AG08395 (cell line): ENCODE measurements at places on chromosomes 1 and 21.

DNA sequence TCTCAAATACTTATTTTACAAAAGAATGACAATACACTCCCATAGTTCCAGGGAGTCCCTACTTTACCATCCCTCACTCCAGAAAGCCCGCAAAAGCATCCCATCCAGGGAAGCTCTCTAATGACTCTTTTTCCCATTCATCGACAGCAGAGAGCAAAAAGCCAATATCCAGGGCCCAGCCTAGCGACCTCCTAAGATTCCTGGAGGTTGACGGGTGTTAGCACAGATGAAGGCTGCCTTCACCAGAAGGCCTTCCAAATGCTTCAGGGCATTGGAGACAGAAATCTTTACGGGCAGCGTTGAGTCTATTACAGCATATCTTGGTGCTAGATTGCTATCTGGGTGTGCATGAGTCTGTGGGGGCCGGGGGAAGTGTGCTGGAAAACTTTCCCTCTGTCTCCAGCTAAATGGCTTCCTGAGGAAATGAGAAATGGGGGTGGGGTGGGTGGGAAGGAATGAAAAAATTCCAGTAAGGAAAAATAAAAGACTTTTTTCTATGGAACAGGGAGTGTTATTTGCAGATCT, 136.6 kb downstream of the PROX1 start:
- no peak for DNase-seq

GRCh38 chr1:204074274-204075138, 1.6 kb downstream of the SOX13 start:
- peak; percentile 55 for DNase-seq

- no peak for DNase-seq
Measured at GRCh38 chr1:157056269-157056668, 10.7 kb upstream of the ARHGEF11 start.

DNA sequence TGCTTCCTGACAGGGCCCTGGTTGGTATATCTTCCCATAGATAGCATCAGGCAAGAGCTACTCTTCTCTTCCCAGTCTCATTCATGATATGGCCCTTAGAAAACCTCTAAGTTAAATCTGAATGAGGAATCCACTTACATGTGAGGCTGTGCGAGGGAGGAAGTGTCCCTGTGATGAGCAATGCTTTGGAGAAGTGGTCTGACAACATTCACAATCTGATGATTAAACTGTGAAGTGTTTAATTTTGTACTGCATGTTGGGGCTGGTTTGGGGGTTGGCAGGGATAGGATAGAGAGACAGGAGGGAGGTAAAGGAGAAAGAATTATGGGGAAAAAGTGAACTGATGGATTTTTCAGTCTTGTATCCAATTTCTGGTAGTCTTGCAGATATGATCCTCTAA, 421.2 kb upstream of the DAB1 start:
- DNase-seq = peak; percentile 39

DNA sequence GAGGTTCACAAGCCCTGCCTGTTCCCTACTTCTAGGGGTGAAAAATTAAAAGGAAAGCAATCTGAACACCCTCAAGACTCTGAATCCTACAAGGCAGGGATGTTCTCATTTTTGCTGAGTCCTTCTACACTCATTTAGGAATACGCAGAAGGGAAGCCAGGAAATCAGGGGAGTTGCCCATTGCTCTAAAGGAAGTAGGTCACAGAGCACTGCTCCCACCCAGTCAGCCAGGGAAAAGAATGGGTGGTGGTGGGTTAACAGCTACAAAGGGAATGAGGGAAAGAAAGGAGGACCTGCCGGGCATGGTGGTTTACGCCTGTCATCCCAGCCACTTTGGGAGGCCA, 2.4 kb upstream of the CTTNBP2NL start:
- DNase-seq = no peak

DNA sequence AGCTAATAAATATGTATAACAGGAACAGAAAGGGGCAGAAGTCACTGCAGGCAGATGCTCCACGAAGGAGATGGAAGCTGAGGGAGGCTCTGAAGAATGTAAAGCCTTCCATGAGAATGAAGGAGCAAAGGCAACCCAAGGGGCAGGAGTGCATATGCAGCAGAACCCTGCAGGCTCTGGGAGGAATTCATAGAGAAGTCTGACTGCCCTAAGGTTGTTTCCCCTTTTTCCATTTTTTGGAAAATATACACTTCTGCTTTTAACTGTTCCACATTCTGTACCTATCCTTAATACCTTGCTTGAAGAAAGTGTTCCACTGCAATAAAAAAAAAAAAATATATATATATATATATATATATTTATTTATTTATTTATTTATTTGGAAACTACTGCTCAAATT, 69.6 kb downstream of the CD34 start:
- no peak for DNase-seq

DNA sequence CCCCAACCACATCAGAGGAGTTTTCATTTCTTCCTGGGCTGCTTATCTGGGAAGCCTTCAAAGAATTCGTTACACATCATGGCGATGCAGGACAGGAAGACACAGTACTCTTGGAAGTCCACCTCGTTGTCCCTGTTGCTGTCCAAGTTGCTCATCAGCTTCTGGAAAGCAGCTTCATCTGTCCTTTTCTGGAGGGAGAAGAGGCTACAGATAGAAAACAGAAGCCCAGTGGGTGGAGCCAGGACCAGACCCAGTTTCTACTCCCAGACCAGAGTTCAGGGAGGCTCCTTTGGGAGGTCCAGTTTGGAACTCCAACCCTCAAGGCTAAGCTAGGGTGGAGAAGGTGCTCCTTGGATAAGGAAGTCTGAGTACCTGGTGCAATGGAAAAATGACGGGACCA, 1.9 kb downstream of the S100A4 start:
- no peak for DNase-seq

DNA sequence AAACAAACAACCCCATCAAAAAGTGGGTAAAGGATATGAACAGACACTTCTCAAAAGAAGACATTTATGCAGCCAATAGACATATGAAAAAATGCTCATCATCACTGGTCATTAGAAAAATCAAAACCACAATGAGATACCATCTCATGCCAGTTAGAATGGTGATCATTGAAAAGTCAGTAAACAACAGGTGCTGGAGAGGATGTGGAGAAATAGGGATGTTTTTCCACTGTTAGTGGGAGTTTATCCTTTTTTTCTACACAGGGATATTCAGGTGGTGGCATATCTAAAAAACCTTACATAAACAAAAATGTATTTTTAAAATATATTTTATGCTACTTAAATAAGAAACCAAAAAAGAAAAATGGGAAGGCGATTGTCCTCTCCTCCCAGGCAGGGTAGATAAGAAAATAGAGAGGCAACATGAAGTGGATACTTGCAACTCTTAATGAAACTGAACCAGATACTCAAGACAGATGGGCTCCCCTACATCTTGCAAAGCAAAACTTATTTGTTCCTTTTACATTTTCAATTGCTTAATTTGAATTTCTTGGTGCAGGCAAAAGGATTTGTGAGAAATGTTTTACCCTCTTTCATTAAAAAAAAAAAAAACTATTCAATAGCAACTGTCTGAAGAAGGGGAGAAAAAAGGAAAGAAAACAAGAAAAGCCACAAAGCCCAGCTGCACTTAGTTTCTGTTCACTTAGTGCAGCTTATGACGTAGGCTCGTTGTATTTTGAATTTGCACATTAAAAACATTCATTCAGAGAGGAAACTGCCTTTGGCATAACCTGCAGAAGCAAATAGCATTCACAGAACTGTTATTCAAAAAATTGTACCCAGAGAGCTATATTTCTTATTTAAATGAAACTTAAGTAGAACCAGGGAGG, 36.9 kb upstream of the RGS1 start:
- peak; percentile 21 for DNase-seq

DNA sequence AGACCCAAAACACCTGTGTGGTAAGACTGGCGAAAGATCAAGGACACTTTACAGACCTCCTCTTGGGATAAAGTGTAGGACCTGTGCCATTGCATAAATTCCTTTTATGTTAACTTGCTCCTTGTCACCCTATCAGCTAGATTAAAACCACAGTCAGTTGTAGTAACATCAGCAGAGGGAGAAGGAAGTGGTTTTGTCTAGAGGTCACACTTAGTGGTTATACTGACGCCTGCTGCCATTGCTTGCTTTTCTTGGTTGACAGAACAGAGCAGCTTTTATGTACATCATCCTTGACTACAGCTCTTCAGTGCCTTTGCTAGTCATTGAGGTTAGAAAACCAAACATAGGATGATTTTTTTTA, 101.4 kb downstream of the PBX1 start:
- no peak for DNase-seq

DNA sequence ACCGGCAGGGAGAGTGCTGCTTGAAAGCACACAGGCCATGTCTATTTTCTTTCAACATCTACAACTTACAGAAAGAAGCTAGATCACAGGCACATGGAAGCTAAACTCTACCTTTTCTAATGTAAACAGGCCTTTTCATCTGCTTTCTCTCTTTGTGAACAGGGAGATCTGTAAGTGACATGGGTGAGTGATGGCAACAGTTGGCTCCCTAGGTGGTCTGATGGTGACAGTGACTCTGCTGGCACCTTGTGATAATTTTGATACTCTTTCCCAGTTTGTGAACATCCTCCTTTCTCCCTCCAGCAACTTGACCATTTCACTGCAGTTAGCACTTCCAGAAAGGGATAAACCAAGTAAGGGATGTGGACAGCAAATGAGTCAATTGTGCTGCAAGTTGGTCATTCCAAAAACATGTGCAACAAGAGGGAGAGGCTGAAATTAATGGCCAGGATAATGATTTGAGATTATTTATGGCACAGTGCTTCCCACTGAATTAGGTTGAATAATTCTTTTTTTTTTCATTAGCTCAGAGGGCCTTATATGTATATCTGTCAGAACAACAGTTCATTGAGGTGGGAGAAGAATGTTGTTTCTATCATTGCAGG, 89.5 kb downstream of the XCL2 start:
- DNase-seq = peak; percentile 74

DNA sequence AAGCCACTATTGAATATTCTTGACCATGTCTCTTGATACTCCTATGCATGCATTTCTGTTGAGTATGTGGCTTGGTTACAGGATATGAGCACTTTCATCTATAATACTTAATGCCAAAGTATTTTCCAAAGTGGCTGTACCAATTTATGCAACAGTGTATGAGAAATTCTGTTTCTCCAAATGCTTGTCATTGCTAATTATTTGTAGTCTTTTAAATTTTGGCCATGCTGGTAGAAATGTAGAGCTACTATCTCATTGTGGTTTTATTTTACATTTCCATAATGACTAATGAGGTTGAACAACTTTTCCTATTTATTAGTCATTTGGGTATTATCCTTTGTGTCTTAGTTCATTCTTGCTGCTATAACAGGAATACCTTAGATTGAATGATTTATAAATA, 71.4 kb upstream of the TSPAN2 start:
- no peak for DNase-seq

GRCh38 chr1:175863299-175864050, 120.1 kb upstream of the TNR start:
- no peak for DNase-seq

- DNase-seq = no peak
Measured at GRCh38 chr1:3533067-3534048, 78.0 kb downstream of the MEGF6 start.

GRCh38 chr1:41804176-41804575, 114.5 kb downstream of the HIVEP3 start:
- no peak for DNase-seq

- DNase-seq = no peak
Measured at GRCh38 chr1:206929524-206929923, 7.8 kb upstream of the FCMR start.

- DNase-seq = peak; percentile 66
Measured at GRCh38 chr1:245856944-245857531, 650.0 kb downstream of the SMYD3 start.

- no peak for DNase-seq
Measured at GRCh38 chr21:17688912-17689874, 76.5 kb upstream of the BTG3 start.

DNA sequence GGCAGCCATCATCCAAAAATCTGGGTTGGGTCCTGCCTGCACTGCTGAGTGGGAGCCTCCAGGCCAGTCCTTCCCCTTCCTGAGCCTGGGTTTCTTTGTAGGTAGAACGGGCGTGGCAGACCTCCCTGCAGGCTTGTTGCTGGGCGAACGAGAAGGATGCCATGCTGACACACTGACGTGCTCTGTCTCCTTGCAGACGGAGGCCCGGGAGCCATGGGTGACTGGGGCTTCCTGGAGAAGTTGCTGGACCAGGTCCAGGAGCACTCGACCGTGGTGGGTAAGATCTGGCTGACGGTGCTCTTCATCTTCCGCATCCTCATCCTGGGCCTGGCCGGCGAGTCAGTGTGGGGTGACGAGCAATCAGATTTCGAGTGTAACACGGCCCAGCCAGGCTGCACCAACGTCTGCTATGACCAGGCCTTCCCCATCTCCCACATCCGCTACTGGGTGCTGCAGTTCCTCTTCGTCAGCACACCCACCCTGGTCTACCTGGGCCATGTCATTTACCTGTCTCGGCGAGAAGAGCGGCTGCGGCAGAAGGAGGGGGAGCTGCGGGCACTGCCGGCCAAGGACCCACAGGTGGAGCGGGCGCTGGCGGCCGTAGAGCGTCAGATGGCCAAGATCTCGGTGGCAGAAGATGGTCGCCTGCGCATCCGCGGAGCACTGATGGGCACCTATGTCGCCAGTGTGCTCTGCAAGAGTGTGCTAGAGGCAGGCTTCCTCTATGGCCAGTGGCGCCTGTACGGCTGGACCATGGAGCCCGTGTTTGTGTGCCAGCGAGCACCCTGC, 1.4 kb downstream of the GJA4 start:
- no peak for DNase-seq

DNA sequence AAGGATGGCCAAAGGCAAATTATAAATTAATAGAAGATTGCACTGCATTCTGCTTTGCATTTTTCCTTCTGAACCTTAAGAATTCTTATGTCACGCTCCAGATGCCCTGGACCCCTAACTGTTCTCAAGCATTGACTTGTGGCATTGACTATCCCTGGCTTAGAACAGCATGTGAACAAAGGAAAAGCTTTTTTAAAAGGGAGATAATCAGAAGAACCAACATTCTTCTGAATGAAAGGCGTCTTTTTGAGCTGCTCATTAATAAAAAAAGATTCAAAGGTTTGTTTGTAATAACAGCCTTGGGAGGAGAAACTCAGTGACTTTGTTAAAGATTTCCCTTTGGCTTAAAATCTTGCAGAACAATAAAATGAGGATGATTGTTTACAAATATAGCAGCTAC, 105.5 kb downstream of the TNNI3K start:
- no peak for DNase-seq
